Activated B cell treated with CpG ODN at 0.5 μM for 24 hours (primary cell): ENCODE measurements at places on chromosomes 1 and 21.

DNA sequence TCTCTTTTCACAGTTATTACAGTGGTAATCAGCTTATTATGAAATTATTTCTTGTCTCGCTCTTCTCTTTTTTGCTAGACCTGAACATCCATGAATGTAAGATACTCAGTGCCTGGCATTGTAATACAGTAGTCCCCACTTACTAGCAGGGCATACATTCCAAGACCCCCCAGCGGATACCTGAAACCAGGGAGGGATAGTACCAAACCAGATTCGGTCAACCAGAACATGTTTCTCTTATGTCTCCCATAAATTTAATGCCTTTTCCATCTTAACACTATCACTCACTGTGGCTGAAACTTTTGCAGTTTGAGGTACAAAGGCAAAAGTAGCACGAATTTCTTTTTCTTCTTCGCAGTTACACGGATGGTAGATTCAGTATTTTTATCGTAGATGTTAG lies 24.6 kb upstream of the B3GALT2 start:
- no peak for DNase-seq

GRCh38 chr1:56838759-56839158 lies 15.8 kb upstream of the C8A start:
- no peak for DNase-seq

GRCh38 chr1:164783778-164784555 lies 225.0 kb downstream of the PBX1 start:
- no peak for DNase-seq

GRCh38 chr1:186782791-186783190 lies 46.0 kb upstream of the PLA2G4A start:
- no peak for DNase-seq
